CD4-positive, alpha-beta T cell treated with Interleukin-1 beta for 1 hour (primary cell): ENCODE measurements at places on chromosomes 13 and 19.
A peak's percentile ranks its signal among the peaks of the same experiment; 100 is the strongest.

DNA sequence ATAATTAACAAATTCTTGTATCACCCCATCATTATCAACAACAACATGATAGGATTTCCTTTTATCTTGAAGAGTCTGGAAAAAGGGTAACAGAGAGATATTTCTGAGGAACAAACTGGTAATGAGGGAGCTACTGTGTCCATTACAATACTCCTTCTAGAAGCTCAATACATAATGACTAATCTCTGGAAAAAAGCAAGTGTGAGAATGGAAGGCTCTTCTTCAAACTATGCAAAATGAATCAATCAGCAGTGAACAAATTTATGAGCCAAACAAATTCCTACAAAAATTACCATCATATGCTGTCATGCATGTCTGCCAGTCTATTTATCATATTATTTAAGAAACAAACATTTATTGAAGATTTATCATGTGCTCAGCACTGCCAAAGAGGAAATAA, 30.0 kb upstream of the USPL1 start:
- no peak for DNase-seq

DNA sequence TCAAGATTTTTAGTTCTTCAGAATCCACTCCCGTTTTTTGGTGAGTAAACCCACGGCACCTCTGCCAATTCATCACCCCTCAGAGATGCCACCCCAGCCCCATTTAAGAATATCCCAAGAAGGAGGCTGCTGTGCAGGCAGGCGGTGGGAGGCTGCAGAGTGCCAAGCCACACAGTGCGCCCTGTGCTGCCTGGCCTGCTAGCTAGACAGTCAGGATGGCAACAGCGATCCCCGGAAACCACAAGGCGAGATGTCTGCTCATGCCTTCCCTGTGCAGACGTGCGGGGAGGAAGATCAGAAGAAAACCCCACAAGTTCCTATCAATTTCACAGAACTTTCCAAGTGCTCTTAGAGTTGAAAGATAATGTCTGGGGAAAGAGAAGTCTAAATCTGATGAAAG, 64.8 kb upstream of the GPR183 start:
- peak; percentile 70 for DNase-seq

DNA sequence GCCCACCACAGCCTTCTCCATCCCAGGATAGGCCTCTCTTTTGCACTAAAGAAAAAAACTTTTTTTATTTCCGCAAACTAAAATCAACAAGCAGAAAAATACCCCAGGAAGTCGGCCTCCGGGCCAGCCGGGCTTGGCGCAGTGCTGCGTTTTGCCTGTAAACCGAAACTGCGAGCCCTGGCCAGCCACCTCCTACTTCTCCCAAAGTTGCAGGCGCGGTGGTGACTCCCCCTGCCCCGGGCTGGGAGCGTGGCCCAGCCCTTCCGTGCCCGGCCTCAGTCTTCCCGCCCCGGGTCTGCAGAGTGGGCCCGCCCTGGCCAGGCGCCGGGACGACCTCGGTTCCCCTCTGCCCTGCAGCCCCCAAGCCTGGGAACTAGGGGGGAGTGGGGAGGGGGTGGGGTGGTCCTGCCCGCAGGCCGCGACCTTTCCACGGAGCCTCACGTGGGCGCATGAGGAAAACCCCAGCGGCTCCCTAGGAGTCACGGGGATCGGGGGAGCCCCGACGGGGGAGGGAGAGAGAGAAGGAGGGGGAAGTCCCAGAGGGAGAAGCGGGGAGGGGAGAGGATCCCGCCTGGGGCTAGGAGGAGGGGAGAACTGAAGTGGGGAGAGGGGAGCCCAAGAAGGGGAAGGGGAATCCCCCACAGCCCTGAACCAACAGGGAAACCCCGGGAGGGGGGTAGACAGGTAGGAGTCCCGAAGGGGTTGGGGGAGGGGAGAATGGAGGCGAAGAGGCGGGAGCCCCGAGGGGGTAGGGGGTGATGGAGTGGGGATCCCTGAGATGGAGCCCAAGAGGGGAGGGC, 3.0 kb downstream of the GADD45B start:
- peak; percentile 78 for DNase-seq

GRCh38 chr19:3573162-3573857, 566 bp downstream of the HMG20B start:
- peak; percentile 24 for DNase-seq

DNA sequence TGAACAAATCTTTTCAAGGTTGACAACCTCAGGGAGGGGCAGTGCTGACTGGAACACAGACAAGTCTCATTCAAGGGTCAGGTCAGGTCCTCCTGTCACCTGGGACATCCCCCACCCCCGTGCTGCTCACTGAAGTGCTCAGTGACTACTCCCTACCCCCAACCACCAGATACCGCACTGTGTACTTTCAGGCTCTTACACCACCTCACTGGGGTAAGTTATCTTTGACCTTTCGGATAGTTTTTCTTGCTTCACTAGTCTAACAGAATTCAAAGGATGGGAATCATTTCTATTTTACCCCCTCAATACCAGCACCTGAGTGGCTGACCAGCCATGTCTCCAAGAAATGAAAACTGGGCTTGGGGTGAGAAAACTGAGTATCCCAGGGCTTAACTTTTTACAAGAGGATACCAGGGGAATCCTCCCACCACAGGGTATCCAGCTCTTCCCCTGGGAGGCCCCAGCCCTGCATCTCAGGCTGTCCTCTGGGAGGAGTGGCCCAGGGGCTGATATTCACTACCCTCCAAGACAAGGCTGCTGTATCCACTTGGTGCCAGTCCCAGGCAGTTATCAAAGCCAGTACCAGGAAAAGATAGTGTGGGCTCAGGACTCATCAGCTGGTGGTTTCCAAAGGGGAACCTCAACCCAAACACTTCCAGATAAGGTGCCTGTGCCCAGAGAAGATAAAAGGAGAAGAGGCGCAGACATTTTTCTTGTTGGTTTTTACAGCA, 2.1 kb downstream of the ZNF563 start:
- DNase-seq: peak; percentile 50

GRCh38 chr19:53881482-53882390, at the start of gene PRKCG:
PRKCG (plus strand) TSS chr19:53882197; CDS start chr19:53882495, 298 bp downstream.
- DNase-seq: peak; percentile 71

DNA sequence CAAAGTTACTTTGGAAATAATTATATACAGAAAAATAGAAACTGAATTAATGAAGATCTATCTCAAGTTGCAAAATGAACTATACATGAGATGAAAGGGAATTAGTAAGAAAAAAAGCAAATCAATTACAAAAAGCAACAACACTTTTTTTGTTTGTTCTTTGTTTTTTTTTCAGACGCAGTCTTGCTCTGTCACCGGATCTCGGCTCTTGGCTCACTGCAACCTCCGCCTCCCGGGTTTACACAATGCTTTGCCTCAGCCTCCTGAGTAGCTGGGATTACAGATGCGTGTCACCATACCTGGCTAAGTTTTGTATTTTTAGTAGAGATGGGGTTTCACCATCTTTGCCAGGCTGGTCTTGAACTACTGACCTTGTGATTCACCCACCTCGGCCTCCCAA, 2.2 kb downstream of the ZNF415 start:
- no peak for DNase-seq

GRCh38 chr19:1780272-1780958, 27.1 kb downstream of the ONECUT3 start:
- no peak for DNase-seq

DNA sequence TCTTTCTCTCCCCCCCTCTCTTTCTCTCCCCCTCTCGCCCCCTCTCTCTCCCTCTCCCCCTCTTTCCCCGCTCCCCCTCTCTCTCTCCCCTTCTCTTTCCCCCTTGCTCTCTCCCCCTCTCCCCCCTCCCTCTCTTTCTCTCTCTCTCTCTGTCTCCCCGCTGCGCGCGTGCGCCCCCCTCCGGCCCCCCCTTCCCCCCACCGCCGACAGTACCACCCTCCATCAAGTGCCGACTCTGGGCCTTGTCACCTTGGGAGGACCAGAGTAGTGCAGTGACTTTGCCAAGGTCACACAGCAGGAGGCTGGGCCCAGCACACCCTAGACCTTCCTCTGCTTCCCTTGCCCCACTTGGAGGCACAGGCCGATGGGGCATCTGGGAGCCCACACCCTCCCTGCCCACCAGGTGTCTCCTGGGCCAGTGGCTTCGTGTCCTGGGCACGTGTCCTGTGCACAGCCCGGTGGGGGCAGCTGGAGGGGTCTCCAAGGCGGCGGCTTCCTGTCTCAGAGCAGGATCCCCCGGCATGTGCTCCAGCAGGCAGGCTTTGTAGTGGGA, 121.6 kb downstream of the KDM4B start:
- no peak for DNase-seq

- DNase-seq: no peak
Measured at GRCh38 chr13:112057736-112058518, 9.0 kb upstream of the SOX1 start.

DNA sequence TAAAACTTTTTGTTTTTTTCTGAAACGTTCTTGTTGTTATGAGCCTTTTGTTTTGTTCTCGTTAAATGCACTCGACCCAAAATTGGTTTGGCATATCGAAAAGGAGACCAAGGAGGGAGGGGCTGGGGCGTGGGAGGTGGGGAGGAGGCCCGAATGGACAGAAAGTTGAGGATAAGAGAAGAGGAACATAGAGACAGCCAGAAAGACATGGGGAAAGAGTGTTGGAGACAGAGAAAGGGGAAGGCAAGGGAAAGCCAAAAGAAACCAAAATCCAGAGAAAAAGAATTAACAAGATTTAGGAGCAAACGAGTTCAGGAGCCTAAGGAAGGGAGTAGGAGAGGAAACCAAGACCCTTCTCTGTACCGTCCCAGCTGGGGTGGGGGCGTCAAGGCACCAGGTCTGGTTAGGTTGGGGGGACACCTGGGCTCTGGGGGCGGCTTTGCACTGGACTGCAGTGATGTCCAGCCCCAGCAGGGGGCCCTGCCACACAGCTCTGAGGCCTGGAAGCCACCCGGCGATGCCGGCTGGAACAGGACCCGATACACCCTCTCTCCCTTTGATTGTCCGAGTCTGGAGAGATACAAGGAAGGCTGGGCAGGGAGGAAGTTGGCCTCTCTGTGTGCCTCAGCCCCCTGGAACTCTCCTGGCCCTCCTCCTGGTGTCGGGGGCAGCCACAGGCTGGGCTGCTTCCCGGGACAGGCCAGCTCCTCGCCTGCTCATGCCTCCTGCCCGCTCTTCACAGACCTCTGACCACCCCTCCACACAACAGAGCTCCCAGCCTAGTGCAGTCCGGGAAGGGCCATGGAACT, 11.6 kb upstream of the ASF1B start:
- peak; percentile 61 for DNase-seq

DNA sequence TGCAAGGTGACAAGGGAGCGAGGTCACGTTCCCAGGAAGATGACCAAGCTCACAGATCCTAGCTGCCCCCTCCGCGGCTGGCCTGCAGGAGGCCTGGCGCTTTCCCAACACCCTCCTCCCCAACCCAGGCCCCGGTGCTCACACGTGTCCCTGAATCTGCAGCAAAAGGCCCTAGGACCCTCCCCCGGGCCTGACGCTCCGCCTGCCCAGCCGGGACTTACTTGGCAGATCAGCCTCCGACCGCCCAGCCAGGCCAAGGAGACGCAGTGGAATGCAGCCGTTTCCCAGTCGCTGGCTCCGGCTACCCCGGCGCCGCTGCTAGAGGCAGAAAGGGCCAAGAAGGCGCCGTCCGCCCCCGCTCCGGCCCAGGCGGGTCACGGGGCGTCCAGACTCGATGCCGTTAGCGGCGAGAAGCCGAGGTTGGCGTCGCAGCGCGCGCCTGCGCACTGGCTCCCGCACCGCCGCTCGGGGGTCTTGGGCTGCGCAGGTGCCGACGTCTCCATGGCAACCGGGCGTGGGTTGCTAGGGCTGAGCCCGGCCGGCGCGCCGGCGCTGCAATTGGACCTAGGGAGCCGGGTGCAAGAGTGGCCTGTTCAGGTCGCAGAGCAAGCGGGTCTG, at the start of gene PNMA8A:
TSS of gene PNMA8A (minus strand) at position 448 of the 618 bp plus-strand sequence. CDS start 528 bp downstream, outside the sequence.
- no peak for DNase-seq

DNA sequence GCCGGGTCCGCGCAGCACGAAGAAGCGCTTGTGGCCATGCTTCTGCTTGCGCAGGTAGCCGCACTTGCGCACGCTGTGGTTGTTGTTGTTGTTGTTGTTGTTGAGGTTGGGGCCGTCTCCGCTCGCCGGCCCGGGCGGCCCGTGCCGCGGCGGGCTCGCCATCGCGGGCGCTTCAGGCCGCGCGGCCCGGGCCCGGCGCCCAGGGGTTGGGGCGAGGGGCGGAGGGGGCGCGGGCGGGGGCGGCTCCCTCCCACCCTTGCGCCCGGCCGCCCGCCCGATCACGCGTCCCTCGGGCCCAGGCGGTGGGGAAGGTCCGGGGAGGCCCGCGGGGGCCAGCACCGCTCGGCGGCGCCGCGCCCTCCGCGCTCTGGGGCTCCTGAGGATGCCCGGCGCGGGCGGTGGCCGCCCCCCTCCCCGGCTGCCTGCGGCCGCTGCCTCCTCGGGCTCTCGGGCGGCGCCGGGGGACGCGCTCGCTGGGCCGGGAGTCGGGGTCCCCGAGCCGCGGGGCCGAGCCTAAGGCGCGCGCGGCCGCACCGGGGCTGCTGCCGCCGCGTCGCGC, 412 bp downstream of the IRS2 start:
- no peak for DNase-seq

DNA sequence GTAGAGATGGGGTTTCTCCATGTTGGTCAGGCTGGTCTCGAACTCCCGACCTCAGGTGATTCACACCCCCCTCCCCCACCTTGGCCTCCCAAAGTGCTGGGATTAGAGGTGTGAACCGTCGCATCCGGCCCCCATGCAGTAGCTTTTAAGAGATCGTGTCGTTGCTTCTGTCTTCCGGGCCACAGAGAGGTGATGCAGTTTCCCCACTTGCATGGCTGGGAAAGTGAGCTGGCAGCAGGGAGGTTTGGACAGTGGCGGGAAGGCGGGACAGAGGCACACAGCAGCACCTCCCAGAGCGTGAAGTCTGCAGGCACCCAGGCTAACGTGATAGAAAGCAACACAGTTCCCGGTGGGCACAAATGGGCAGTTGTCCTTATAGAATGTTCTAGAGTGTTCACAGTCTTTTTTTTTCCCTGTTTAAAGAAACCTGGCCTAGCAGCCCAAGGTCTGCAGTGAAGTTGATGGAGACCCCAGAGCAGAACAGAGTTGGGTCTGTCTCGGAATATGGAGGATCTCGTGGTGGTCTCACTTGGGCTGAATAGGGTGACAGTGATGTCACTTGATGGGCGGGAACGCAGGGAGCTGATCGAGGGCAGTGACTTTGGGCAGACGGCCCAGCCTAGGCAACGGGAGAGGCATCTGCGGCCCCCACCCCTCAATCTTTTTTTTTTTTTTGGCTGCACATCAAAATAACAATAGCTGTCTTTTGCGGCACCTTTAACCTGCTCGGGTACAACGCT, 4.9 kb downstream of the UHRF1 start:
- DNase-seq: peak; percentile 61

DNA sequence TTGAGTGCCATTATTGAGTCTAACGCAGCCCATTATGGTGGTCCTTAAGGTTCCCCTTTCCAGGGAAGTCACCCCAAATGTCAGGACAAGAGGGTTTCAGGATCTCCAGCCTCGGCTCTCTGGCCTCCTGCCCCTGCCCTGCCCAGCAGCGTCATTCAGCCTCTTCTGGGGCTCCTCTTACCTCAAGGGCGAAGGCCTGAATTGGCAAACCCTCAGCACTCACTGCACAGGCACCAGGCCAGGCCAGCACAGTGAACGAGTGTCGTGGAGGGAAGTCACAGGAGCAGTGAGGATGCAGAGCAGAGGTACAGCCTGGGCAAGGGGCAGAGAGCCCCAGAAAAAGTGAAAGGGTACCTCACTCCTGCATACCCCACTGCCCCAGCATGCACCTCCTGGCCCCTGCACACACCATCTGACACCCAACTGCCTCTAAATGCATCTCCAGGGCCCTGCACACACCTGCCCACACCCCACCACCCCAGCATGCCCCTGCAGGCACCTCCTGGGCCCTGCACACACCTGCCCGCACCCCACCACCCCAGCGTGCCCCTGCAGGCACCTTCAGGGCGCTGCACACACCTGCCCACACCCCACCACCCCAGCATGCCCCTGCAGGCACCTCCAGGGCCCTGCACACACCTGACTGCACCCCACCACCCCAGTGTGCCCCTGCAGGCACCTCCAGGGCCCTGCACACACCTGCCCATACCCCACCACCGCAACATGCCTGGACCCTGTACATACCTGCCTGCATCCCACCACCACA, 19.8 kb downstream of the SLC25A42 start:
- no peak for DNase-seq
